ENCODE measurements at places on chromosomes 7 and 10. TPM values are rescaled to one million over a fixed set of nuclear protein-coding genes. Genes with fewer than 3 reads are reported as not detected.

GRCh38 chr10:93034426-93034825, 26.2 kb upstream of the CYP26C1 start:
- DNase-seq, result no peak

DNA sequence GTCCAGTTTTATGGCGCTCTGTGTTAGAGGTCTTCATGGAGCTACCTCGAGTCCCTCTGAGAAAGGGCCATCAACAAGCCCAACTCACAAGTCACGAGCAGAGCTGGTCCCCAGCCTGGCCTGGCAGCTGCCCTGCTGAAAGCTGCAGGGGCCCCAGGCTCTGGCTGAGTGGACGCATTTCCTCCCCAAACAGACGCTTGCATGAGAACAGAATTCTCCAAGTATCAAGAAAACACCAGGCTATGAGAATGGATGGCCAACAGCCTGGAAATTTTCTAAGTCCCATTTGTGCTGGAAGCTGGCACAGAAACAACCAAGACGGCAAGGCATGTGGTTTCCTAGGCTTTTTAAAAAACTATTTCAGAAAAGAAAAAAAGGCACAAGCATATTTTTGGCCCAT, 114.8 kb downstream of the FAM53B start:
- no peak for DNase-seq

GRCh38 chr10:84665883-84666463, 337.6 kb downstream of the CCSER2 start:
- DNase-seq, result peak; percentile 35

DPP6 gene
- total RNA-seq, result not detected

- DNase-seq, result no peak
Observed at GRCh38 chr7:2795906-2796305, 48.2 kb downstream of the GNA12 start.

DNA sequence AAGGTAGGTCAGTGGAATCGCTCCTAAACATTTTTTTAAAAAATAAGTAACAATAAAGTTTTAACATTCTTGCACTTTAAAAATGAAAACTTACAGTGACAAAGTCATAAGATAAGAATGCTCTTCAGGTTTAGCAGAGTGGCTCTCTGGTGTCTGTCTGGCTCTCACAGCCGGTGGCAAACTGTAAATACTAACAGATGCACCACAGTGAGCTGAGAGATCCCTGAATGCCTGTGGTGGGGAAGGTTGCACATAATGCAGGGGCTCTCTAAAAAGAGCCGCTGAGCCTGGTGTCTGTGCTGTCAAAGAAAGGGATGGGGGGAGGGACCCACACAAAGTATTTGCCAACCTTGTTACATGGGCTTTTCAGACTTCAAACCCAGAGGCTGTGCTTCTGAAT, 498.3 kb downstream of the CCSER2 start:
- DNase-seq, result no peak

POM121L12 gene
- total RNA-seq, result not detected

DNA sequence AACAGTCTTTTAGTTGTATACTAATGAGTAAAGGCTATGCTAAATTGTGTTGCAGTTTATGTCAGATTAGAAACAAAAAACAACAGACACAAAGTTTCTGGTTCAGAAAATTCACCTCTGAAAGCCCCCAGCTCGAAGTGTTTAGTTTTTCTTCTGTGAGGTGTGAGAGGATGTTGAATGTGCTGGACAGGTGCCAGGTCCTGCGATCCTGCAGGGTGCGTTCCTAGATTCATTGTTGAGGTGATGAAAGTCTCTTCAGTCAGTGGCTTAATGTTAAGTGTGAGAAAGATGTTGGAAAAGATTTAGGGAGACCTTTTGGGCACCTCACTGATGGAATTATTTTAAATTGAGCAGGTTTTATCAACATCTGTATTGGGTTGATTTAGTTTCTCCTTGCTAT, 287.3 kb downstream of the SDK1 start:
- DNase-seq, result no peak

- no peak for DNase-seq
Observed at GRCh38 chr10:132757171-132757570, 28.8 kb downstream of the NKX6-2 start.

OPALIN gene
- not detected for total RNA-seq

DNA sequence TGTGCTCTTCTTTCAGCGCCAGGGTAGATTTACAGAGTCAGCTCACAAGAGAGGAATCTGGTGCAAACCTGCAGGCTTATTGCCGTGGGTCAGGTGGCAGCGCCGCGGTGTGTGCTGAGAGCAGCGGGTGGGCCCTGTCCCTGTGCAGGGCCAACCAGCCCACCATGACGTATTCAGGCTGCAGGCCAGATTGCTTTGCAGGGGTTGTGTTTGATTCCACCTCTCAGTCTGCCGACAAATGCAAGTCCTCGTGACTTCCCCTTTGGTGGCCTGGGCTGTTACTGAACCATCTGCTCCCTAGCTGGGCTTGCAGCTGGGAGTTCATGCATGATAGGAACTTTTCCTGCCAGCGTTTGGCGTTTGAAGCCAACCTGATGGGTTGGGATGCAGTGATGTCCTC, 66.7 kb upstream of the LEP start:
- DNase-seq, result no peak

- DNase-seq, result no peak
Observed at GRCh38 chr10:16769331-16769730, 47.9 kb downstream of the RSU1 start.

DNA sequence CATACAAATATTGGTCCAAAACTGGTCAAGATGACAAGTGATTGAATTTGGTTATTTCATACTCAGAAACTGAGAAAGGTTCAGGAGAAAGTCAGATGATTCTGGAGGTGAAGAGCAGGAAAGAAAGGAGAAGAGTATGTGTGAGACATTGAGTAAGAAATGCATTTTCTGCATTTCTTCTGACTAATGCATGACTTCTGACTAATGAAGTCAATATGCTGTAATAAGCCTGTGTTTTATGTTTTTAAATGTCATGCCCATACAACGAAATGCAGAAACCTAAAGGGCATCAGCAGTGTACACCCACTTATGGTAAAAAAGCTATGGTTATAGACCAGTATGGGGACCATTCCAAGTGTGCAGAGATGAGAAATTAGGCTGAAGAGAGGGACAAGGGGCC, 1227.8 kb upstream of the SORCS1 start:
- DNase-seq, result no peak

ERVW-1 gene
- total RNA-seq, result not detected

DNA sequence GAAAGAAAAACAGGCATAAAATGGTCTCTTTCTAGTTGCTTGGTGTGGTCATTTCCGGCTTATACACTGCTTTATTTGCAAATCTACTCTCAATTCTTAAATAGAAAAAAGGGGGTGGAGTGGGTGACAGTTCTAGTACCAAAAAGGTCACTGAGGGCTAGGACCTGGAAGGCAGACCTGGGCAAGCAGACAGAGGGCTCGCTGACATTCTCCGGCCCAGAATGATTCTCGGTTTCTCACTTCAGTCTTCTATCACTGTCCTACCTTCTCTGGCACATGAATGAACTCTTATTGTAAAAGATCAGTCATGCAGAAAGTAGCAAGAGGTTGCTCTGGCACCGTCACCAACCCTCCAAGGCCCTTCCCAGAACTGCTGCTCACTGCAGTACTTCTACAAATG, 54.0 kb downstream of the MALSU1 start:
- no peak for DNase-seq

DNA sequence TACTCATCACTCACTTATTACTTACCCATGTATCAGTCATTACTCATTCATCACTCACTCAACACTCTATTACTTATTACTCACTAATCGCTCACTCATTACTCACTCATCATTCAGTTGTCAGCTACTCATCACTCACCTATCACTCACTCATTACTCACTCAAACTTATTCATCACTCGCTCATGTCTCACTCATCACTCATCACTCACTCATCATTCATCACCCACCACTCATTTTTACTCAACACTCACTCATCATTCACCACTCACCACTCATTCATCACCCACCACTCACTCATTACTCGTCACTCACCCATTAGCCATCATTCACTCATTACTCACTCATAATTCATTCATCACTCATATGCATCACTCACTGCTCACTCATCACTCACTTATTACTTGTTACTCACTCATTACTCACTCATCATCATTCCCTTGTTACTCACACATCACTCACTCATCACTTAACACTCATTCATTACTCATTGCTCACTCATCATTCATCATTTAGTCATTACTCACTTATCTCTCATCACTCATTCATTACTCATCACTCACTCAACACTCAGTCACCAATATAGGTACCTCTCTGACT, 237.9 kb downstream of the ADARB2 start:
- no peak for DNase-seq

PTN gene
- total RNA-seq, result not detected

LAMB4 gene
- not detected for total RNA-seq

DNA sequence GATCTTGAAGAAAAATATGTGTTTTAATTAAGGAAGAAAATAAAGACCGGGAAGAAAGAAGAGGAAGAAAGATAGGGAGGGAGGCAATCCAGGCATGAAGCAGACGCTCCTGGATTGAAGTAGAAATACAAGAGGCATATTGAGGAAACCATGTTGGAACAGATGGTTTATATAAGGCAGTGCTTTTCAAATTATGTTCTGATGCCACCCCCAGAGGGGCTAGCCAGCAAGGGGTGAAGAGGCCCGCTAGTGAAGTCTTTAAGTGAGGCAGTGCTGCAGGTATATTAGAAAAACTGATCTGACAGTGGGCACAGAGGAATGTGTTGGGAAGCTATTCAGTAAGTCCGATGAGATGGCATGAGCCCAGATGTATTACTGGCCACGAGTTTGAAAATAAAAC, 40.1 kb downstream of the REEP3 start:
- no peak for DNase-seq

DNA sequence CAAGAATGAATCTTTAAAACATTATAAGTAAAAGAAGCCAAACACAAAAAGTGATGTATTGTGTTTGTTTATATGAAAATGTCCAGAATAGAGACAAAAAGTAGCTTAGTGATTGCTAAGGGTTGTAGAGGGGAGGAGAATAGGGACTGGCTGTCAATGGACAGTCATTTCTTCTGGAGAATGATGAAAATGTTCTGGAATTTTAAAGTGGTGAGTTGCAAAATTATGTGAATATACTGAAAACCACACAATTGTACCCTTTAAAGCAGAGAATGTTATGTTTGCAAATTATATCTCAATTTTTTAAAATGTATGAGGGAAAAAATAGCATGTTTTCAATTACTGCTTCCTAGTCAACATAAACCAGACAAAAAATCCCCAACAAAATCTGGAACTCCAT, 174.2 kb downstream of the KMT2E start:
- no peak for DNase-seq

GRCh38 chr10:68832601-68833000, 5.3 kb downstream of the STOX1 start:
- no peak for DNase-seq

GRCh38 chr7:133428326-133428725, 175.4 kb downstream of the EXOC4 start:
- no peak for DNase-seq

- DNase-seq, result peak; percentile 27
Observed at GRCh38 chr7:104552102-104552501, 223.7 kb downstream of the LHFPL3 start.

DNA sequence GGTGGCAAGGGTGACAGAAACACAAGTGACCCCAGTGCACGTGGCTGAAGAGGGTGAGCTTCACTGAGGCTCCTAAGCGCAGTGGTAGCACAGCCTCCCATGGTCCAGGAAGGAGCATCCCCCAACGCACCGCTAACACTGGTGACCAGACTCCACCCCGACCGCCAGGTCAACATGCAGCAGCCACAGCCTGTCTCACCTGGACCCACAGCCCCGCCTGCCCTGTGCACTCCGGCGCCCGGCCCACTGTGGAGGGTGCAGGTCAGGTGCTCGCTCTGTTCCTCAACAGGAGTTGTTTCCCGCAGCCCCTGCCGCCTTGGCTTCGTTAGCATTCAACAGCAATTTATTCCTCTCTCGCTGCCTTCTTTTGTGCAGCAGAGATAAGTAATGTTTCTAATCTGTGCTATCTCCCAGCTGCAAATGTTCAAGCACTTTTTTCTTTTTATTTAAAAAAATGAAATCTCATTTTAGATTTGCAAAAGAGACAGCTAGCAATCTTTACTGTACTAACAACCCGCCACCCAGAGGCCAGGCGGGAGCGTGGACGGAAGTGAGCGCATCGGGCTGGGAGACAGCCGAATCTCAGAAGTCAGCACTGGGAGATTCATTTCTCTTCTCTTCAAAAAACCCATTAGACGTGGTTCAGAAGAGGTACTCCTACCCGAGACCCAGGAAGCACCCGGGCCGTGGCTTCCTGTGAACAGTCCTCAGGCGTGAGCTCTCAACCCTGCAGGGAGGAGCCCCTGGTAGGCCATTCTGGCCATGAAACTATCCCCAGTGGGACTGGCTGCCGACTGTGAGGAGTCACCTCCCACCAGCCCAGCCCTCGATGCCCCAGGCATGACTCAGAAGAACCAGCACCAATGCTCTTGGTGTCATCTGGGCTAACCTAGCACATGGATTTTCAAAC, 133.4 kb downstream of the MAD1L1 start:
- DNase-seq, result peak; percentile 18

DNA sequence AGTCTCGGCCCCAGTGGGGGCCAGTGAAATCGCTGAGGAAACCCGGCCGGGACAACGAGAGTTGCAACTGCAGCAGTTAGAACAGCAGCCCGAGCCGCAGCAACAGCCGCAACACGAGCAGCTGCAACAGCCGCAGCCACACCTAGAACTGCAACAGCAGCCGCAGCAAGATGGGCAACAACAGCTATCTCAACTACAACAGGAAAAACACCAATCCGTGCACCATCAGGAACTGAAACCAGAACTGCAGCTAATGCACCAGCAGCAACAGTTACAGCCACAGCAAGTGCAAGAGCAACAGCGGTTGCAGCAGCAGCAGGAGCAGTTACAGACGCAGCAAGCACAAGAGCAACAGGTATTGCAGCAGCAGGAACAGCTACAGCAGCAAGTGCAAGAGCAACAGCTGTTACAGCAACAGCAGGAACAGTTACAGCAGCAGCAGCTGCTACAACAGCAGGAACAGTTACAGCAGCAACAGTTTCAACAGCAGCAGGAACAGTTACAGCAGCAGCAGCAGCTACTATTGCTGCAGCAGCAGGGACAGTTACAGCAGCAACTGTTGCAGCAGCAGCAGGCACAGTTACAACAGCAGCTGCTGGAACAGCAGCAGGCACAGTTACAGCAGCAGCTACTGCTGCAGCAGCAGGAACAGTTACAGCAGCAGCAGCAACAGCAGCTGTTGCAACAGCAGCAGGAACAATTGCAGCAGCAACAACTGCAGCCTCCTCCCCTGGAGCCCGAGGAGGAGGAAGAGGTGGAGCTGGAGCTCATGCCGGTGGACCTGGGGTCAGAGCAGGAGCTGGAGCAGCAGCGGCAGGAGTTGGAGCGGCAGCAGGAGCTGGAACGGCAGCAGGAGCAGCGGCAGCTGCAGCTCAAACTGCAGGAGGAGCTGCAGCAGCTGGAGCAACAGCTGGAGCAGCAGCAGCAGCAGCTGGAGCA, 6.1 kb downstream of the ZNF853 start:
- DNase-seq, result no peak

- DNase-seq, result no peak
Observed at GRCh38 chr7:122602800-122603199, 96.1 kb downstream of the RNF133 start.

- peak; percentile 85 for DNase-seq
Observed at GRCh38 chr7:151083071-151083823, at the start of gene TMUB1. TSS of gene TMUB1 (minus strand) at chr7:151083493. CDS start at chr7:151082563, 930 bp downstream.

GRCh38 chr7:139776486-139777132, 1.2 kb downstream of the HIPK2 start:
- DNase-seq, result peak; percentile 40

All from activated CD4-positive, alpha-beta memory T cell treated with anti-CD3 and anti-CD28 coated beads for 36 hours (primary cell).